HAP-1 (cell line): ENCODE measurements at places on chromosomes 11 and 22.

GRCh38 chr11:32417806-32418205 is 17.5 kb downstream of the WT1 start:
- DNase-seq, result no peak

- no peak for DNase-seq
Measured at GRCh38 chr11:126140926-126141280, 70.5 kb downstream of the RPUSD4 start.

DNA sequence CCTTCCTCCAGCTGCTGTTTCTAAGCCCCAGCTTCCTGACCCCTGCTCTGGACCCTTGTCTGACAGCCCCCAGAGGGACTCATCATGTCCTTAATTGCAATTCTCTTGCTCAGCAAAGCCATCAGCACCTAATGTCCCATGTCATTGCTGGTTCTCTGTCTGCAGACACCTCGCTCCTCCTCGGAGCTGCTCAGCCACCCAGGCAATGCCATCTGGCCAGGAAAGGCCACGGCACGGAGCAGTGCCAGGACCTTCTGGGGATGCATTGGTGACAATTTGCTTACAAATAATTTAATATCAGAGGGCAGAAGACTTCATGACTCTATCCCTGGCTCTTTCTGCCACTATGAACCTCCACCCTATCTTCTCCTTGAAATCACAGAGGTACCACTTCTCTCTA is 107.0 kb upstream of the THY1 start:
- DNase-seq, result no peak

GRCh38 chr11:106463796-106464201 is 386.3 kb downstream of the AASDHPPT start:
- no peak for DNase-seq

GRCh38 chr11:120512739-120513435 is 1.3 kb downstream of the GRIK4 start:
- DNase-seq, result no peak

- DNase-seq, result no peak
Measured at GRCh38 chr11:2084721-2085120, 54.5 kb downstream of the IGF2 start.

DNA sequence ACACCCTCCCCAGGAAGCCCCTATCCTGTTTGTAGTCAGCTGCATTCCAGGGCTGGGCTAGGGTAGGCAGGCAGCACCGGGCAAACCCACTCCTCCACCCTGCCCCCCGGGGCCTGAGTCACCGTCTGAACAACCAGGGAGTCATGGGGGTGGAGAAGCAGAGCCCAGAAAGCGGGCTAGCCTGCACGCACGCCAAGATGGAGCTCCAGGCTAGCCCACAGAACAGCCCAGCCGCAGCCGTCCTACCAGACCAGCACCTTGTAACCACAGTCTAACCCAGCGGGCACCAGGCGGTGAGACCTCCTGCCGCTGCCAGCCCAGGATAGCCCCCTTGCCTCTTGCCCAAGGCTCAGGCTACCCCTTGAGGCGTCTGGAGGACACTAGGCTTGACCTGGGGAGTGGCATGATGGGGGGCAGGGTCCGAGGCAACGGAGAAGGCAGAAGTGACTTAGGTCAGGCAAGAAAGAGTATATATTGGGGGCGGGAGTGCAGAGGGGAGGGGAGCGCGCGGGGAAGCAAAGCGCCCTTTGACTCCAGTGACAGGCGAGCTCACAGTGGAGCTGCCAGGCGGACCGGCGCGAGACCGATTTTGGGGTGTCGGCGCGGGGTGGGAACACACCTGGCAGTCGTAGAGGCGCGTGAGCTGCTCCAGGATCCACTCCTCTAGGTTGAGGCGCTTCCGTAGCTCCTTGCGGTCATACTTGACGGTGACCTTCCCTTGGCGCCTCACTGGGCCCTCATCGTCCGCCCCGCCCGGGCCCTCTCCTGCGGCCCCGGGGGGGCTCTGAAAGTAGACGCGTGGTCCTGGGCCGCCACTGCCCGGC is 734 bp downstream of the PPP1R14B start:
- DNase-seq, result peak; percentile 11

GRCh38 chr11:75771646-75772410 is 3.2 kb downstream of the DGAT2 start:
- no peak for DNase-seq

DNA sequence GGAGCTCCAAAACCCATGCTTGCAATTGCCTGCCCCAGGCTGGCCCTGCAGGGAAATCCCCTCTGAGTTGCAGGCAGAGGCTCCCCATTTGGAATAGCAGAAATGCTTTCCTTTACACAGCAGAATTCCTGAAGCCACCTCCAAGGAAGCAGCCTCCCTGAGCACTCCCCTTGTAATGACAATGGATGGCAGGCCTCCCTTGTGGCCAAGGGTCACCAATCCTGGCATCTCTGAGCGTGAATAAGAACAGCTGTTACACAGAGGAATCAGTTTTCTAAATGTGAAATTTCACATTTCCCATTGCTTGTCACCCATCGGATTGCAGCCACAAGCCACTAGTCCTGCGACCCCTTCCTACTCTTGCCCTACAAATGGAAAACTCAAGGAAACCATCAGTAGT is 107.6 kb downstream of the GALNT18 start:
- DNase-seq, result no peak

DNA sequence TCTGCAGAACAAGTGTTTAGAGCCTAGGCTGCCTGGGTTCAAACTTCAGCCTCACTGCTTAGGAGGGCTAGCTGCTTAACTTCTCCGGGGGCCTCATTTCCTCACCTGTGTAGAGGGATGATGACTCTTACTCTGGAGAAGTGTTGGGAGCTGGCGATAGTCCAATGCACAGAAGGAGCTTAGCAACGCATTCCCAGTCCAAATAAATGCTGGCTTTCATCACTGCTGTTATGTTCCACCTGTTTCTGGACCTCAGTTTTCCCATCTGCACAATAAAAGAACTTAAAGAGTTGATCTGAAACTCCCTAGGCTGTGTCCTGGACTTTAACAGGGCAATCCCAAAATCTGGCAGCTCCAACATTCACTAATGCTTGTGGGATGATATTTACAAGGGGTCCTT is 337.8 kb downstream of the MIAT start:
- DNase-seq, result no peak

DNA sequence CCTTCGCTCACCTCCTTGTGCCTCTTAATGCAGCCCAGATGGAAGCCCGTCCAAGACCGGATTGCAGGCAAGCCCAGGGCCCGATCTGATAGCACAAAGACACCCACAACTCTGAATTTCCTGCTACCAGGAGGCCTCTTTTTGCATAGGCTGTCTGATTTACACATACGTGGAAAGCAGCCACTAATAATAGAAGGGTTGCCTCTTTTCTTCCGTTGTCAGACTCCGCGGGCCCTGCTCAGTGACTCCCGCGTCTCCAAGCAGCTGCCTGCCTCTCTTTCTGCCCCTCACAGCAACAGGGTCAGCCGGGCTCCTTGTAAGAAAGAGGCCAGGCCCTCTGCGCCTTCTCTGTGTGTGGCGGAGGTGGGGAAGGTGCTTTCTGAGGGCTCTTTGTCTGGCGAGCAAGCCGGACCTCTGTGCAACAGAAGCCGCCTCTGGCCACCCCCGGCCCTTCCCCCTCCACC is 26.7 kb downstream of the FLI1 start:
- DNase-seq, result peak; percentile 18

GRCh38 chr11:46060013-46060412 is 61.2 kb downstream of the PHF21A start:
- no peak for DNase-seq

GRCh38 chr11:134562941-134563471 is 151.0 kb upstream of the B3GAT1 start:
- no peak for DNase-seq

- DNase-seq, result no peak
Measured at GRCh38 chr11:74636630-74637184, 44.3 kb downstream of the POLD3 start.

DNA sequence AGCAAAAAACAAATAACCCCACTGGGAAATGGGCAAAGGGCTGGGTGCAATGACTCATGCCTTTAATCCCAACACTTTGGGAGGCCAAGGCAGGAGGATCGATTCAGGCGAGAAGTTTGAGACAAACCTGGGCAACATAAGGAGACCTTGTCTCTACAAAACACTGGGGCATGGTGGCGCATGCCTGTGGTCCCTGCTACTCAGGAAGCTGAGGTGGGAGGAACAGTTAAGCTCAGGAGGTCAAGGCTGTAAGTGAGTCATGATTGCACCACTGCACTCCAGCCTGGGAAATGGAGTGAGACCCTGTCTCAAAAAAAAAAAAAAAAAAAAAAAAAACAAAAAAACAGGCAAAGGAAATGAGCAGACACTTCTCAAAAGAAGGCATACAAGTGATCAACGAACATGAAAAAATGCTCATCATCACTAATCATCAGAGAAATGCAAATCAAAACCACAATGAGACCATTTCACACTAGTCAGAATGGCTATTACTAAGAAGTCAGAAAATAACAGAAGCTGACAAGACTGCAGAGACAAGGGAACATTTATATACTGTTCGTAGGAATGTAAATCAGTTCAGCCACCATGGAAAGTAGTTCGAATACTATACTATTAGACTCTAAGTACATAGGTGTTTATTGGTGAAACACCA is 48.2 kb upstream of the SMCO4 start:
- no peak for DNase-seq

GRCh38 chr11:106834567-106834966 is 183.7 kb downstream of the GUCY1A2 start:
- DNase-seq, result no peak

- no peak for DNase-seq
Measured at GRCh38 chr11:36385121-36385970, 89.3 kb downstream of the PRR5L start.

DNA sequence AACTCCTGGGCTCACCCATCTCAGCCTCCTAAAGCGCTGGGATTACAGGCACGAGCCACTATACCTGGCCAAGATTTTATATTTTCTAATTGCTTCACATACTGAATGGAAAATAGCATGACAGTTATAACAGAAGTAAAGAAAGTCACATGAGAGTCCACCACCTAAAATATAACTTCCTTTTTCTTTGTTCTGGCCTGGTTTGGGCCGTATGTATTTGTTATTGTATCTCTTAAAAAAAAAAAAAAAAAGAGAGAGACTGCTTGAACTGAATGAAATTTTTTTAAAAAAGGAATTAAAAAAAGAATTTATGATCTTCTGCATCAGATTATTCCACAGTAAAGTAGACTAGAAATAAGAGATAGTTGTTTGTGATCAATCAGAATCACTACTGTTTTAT is 86.0 kb upstream of the GRIK4 start:
- DNase-seq, result no peak

DNA sequence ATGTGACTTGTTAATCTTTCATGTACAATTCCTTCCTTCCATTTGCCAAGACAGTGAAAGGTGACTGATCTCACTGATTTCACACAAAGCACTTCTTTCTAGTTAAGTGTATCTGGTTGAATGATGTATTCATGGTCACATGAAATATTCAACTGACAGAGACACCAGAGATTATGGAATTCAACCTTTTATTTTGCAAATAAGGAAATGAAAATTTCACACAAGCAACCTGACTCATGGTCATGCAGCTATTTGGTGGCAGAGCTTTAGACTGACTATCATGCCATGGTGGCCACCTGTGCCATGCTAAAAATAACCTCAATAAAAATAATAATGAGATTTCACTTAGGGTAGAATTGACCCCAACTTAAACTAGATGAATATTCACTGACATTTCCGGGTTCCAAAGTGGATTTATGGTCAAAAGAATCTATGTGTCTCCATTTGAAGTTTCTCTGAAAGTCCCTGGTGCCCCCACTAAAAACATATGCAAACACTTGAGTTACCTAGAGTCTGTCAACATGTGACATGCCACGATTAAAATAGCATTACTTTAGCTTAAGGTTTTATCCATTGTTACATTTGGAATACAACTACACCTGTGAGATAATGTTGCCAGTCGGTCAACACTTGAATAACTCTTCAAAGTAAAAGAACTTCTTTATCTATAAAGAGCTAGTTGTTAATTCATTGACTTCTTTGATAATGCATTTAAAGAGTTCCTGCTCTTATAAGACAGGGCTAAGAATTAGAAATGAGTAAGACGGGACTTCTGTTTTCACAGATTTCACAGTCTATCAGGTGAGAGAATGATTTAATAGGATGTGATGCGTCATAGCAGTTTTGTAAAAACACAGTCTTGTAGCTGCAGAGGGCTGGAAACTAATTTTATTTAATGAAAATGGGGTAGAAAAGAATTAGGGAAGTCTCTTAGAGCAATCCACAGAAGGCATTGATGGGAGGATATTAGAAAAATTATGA is 94.6 kb upstream of the OR9G4 start:
- DNase-seq, result no peak
